ENCODE measurements at places on chromosomes 1 and 21. TPM values are rescaled to one million over a fixed set of nuclear protein-coding genes. Genes with fewer than 3 reads are reported as not detected.

DNAJC8 gene
- 84.9 TPM for polyA plus RNA-seq

GFI1 gene
- polyA plus RNA-seq = 0.04 TPM

DNA sequence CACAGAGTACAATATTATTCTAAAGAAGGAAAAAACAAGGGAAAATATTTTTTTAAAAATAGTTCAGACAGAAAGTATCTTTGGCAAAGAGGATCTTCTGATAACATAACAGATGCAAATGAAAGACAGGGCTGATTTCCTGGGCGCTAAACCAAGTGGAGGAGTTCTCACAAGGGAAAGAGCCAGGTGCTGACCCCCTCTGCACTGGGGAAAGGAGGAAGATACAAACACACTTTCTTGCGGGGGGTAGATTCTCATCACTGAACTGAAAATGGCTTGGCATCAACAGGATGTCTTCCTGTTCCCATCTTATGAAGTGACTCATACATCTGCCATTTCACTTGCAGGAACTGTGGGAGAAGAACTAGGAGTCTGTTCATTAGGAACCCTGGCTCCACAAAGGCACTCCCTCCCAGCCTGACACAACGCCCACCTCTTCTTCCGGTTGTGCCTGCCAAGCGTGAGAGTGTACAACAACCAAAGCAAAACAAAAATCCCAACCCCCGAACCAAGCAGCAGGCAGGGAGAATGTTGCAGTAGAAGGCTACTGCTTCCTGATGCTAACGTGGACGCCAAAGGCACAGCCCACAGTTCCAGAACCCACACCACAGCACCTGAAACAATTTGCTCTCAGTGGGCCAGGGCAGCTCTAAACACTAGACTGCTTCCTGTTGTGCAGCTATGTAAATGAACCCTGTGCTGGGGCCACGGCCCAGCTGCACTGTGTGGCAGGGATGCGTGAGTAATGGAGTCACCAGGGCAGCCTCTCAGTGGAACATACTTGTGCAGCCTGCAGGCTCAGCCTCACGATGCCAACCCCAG lies 51.0 kb downstream of the GADD45A start:
- peak; percentile 85 for DNase-seq

GRCh38 chr1:65148548-65149350 lies 746 bp downstream of the AK4 start:
- peak; percentile 41 for DNase-seq

TGFBR3 gene
- 6.9 TPM for polyA plus RNA-seq

DNA sequence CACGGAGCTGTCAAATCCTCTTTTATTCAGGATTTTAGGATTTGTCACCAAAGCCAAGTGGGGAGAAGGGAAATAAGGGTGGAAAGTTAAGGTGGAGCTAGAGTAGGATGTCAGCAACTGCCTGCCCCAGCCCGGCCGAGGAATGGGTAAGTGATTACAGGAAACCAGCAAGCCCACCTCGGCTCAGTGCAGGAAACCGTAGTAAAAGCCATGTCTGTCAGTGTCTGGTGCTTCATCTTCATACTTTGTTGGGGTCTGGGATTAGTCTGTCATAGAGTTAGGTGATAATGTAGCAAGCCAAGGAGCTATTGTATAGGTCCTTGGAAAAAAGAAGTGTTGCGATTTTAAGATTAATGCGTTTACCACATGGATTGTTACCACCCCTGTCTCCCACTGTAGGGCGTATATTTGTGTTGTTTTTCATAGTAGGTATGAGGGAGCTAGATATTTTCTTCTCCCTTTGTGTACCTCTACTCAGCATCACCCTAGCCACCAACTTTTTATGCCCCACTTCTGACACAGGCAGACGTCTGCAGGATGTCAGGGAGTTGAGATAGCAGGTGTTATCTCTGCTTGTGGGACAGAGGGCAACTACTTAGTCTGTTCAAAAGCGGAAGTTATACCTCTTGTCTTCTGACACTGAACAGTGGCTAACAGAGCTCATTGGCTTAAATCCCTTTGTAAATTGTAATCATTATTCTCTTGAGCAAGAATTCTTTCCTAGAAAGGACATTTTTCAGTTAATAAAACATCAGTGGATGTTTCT lies 253.7 kb downstream of the HHAT start:
- no peak for DNase-seq

DNA sequence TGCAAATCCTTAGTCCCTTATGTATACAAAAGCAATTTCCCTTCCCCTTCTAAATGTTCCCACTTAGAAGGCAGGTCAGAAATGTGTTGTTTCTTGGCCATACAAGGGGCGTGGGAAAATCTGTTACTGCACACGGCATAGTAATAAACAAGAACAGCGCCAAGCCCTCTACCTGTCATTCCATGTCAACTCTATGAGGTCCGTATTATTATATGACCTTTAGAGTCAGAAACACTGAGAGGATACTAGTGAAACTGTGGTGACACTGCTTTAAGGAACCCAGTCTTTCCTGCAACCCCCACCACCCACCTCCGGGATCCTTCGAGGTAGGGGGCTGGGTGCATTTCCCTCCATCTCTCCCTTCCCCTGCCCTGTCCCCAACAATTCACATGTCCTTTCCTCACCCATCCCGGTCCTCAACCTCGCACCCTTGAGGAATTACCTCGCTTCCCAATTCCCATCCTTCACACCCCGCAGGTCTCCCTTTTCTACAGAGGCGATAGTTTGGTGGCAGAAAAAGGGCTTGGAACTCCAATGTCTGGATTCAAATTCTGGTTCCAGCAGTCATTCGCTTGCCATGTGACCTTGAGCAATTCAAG lies 647 bp downstream of the SDHB start:
- no peak for DNase-seq

GUCA2A gene
- not detected for polyA plus RNA-seq

LCE1F gene
- polyA plus RNA-seq = not detected

DNA sequence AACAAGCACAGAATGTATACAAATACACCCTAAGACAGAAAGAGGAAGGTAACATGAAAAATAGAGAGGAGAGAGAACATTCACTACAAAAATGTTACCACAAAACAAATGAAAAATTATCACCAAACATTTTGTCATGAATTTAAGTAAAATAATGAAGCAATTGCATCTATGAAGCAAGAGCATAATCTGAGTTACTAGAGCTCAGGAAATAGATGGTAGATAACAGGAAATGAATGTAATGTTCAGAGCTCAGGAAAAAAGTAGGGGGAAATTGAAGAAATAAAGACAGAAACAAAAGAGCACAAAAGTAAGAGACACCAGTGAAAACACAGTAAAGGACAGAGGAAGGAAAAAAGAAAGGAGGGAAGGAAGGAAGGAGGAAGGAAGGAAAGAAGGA lies 19.4 kb downstream of the SEC16B start:
- no peak for DNase-seq

GRCh38 chr1:30923597-30923996 lies 15.0 kb upstream of the SDC3 start:
- DNase-seq = no peak

All from heart left ventricle (tissue), 16 donors.